ENCODE measurements at places on chromosomes 12 and 14.

- no peak for DNase-seq
These were observed 135.3 kb downstream of the BTG1 start for GRCh38 chr12:92010368-92010767.

GRCh38 chr12:117165342-117165741 lies 24.9 kb downstream of the FBXO21 start:
- no peak for DNase-seq

DNA sequence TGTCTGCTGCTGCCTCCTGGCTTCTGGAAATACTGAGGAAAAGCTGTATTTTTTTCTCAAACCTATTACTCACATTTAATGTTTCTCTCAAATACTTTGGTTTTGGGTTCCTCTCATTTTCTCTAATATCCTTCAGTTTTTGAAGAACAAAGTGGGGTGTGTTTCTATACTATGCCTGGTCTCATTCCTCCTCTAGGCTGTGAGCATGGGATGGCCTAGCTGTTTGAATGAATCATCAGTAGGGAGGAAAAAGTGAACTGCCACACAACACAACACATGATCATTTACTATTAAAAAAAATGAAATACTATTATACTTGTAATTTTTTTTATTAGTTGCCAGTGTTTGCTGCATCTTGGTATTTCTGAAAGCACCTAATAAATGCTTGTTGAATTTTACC lies 11.3 kb upstream of the SMCO3 start:
- DNase-seq = no peak

DNA sequence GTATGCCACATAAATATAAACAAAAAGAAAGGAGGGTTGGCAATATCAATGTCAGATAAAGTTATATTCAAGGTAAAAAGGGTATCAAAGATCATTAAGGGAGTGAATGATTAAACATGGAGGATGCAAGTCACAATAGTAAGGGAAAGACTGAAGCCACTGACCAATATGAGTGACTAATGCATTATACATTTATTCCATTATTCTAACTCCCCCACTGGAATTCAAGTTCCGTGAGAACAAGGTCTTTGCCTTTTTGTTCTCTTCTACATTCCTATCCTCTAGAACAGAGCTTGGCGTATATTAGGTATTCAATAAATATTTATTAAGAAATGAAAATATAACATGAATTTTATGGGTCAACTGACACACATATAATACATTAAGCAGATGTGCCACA lies 30.7 kb downstream of the MAP4K5 start:
- no peak for DNase-seq

- no peak for DNase-seq
These were observed 14.5 kb upstream of the GNPTAB start for GRCh38 chr12:101845137-101845711.

DNA sequence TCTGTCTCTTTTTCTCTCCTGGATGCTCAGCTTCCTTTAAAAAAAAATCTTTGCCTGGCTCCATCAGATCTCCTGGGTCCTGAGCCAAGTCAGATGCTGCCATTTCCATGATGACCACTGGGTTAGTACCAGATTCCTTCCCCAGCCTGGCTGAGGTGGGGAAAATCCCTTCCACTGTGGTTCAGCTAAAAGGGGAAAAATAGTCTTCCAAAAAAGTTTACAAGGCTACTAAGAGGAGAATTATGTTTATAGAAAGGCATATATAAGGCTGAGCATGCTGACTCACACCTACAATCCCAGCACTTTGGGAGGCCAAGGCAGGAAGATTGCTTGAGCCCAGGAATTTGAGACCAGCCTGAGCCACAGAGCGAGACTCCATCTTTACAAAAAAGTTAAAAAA lies 28.4 kb upstream of the GAS2L3 start:
- DNase-seq = no peak

DNA sequence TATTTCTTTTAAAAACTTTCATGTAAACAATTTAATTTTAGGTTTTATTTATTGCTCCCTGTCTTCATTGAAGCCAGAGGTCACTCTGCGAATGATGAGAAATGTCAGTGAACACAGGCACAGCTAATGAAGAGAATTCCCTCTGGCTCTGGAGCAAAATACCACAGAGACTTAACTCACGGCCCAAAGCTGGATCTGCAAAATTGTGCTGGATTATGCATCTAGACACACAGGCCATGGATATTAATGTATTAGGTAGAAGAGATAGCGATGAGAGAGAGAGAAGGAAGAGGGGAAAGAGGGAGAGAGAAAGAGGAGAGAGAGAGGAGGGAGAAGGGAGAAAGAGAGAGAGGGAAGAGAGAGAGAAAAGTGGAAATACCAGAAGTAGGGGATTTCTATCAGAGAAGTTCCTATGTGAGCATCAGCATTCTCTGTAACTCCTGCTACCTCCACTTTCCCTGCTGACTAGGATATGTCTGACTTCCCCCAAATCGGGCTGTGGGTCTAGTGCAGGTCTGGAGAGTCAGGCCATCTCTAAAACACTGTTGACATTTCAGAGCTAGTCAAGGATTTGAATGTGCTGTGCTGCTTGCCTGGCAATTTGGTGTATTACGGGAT lies 3.7 kb downstream of the ARHGDIB start:
- DNase-seq = no peak

- DNase-seq = no peak
These were observed 1.5 kb downstream of the INF2 start for GRCh38 chr14:104690861-104691455.

DNA sequence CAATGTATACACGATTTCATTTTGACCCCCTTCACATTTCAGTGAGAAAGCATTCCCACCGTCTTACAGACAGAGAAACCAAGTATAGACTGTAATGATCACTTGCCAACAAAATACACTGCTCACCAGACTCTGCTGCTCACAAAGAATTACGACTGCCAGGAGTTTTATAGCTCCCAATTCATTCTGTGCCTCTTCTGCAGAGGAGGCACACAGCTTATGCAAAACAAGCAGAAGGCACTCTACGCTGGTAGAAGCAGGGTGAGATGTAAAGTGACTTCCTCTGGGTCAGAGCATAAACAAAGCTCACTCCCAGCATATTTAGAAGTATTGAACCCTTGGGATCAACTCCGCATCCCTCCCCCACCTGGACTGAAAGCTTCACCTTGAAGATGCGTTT lies 14.6 kb downstream of the SPTB start:
- no peak for DNase-seq

GRCh38 chr12:130675121-130675520 lies 41.0 kb downstream of the RIMBP2 start:
- DNase-seq = no peak

DNA sequence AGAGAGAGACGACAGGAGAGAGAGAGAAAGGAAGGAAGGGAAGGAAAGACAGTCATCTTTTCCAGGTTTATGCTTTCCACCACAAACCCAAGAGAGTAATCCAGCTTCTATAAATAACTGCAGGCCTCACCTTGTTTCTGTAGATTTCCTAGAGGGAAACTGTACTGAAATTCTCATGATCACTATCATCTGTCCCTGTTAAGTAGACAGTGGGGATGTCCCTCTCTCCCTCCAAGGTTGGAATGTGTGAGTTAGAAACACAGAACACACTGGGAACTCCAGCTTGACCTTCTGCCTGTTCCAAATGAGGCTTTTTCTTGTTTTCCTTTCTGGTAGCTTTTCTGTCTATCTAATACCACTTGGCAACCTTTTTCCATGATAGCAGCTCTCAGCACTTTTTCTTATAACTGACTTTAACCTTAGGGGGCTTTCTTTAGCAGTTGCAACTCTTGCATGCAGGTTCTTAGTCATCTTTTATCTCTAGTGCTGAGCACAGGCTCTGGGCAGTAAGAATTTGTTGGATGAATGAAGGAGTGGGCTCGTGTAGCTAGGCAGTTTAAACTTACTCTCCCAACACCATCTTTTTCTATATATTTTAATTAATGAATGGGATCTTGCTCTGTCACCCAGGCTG lies 22.8 kb upstream of the FBXO33 start:
- DNase-seq = no peak

DNA sequence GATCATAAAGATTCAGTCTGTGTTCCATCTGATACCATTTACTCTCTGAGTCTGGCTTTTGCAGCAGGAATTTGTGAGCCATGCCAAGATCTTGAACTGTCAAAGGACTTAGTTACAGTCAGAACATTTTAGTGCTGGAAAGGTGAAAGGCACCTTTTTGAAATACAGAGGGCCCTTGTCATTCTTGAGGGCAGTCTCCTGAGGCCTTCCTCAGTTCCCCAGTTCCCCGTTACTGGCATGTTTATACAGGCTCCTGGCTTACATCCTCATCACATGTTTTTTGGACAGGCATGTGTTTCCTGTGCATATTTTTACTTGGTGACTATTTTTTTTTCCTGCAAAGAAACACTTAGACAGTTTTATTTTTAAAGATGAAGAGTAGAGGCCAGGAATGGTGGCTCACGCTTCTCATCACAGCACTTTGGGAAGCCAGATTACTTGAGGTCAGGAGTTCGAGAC lies 21.0 kb downstream of the CFAP54 start:
- DNase-seq = no peak

GRCh38 chr14:33871394-33871793 lies 79.5 kb downstream of the EGLN3 start:
- DNase-seq = peak; percentile 11

- peak; percentile 90 for DNase-seq
These were observed 148.7 kb downstream of the SMOC1 start for GRCh38 chr14:70027785-70028428.

GRCh38 chr14:32408018-32408417 lies 78.9 kb downstream of the AKAP6 start:
- DNase-seq = no peak

GRCh38 chr12:120759591-120760348 lies 34.1 kb downstream of the ACADS start:
- no peak for DNase-seq

DNA sequence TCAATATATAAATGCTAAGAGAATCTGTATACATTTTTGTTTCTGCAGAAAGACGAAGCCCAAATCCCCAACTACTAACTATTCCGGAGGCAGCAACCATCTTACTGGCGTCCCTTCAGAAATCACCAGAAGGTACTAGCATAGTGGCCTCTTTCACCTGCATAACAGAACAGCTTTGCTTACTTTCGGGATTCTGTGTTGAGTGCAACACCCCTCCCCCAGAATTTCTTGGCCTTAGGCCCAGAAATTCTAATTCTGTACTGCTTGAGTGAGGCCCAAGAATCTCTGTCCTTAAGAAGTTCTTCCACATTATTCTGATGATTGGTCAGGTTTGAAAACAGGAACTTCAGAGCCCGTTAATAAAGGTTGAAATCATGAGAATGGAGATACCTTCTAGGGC lies 2.9 kb downstream of the SPX start:
- DNase-seq = no peak

DNA sequence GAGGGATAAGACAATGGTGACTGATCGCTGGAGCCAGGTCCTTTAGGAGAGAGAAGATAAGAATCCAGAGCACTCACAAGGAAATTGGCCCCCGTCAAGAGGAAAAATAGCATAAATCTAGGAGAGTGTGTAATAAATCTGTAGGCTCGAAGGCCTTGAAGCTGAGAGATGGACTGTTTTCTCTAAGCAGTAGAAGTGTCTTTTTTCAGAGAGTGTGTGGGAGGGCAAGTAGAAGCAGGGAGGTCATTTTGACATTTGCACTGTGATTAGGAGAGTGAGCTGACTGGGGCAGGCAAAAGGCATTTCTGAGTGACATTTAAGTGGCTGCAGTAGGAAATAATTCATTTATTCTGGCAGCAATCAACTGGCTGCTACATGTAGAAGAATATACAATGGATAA lies 78.0 kb upstream of the DDHD1 start:
- DNase-seq = no peak

DNA sequence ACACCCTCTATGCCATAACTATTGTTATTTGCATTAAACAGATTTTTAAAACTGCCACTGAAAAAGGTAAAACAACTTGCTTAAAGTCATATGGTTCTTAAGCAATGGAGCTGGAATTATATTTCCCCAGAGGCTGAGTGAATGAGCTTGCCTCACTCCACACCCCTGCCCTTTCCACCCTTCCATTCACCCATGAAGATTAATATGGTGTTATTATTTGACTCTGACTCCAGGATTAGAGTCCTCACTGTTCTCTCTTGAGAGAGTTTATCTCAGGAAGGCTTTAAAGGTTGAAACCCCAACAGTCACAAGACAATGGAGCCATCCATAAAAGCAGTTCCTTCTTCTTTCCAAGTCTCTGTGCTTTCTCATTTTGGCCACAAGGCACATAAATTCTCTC lies 84.9 kb downstream of the RTN1 start:
- DNase-seq = no peak

DNA sequence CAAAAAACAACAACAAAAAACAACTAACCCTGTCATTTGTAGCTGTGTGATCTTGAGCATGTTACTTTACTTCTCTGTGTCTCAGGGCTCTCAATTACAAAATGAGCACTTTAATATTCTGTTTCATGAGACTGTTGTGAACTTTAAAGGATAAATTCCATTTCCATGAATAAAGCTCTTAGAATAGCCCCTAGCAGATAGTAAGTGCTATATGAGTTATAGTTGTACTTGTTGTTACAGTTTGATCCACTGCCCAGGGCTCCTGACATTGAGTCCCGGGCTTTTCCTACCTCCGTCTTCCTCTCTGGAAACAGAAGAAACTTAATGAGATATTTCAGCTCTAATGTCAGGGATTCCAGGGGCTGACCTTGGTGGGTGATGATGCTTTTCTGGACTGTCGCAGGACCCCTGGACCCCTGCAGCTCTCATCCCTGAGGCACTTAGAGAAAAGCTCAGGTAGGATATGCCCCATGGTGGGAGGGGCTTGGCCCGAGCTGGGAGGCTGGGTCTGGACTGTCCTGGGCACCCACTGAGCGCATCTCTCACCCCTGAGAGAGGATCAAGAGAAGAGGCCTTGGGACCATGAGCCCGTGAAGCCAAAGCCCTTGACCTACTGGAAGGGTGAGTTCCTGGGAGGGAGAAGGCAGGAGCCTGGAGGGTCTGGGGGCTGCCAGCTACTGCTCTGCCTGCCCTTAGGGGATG lies 5.1 kb downstream of the P3H3 start:
- no peak for DNase-seq

DNA sequence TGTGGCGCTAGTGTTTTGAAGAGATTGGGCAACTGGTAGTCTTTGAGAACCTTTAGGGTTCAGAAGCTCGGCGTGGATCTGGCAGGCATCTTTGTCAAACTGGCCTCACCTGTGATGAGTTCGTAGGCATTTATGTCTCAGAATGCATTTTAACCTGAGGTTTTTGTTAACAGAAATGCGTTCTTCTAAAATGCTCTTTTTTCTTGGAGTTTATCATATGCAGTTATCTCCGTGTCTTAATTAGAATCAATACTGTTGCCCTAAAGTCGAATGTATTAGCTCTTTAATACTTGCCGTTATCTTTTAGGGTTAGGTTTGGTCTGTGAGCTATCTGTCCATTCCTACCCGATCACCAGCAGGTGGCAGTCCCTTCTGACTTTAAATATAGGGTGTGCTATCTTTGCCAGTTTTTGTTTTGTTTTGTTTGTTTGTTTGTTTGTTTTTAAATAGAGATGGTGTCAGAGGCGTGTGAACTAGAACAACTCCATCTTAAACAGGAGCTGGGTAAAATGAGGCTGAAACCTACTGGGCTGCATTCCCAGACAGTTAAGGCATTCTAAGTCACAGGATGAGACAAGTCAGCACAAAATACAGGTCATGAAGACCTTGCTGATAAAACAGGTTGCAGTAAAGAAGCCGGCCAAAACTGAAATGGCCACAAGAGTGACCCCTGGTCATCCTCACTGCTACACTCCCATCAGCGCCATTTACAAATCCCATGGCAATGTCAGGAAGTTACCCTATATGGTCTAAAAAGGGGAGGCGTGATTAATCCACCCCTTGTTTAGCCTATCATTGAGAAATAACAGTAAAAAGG lies 1.4 kb downstream of the ATF1 start:
- peak; percentile 55 for DNase-seq

- peak; percentile 6 for DNase-seq
These were observed 58.8 kb upstream of the AP4S1 start for GRCh38 chr14:30966415-30967363.

- no peak for DNase-seq
These were observed at the start of gene ZNF705A for GRCh38 chr12:8156845-8157244. TSS of gene ZNF705A (plus strand) at chr12:8157015. CDS start at chr12:8172626, 15,611 bp downstream.

- DNase-seq = peak; percentile 79
These were observed 61.4 kb downstream of the VWF start for GRCh38 chr12:6062757-6063735.
